ENCODE measurements at places on chromosomes 16 and 17. TPM values are rescaled to one million over a fixed set of nuclear protein-coding genes. Genes with fewer than 3 reads are reported as not detected.

TBC1D3G gene
- not detected for total RNA-seq

GRCh38 chr16:46691726-46692125, 2.3 kb downstream of the ORC6 start:
- DNase-seq, result no peak

GNAO1 gene
- total RNA-seq, result 2.8 TPM

DHRS7B gene
- total RNA-seq, result 22.2 TPM

- no peak for DNase-seq
Measured at GRCh38 chr16:9703731-9704130, 478.5 kb downstream of the GRIN2A start.

MEIOB gene
- not detected for total RNA-seq

DNA sequence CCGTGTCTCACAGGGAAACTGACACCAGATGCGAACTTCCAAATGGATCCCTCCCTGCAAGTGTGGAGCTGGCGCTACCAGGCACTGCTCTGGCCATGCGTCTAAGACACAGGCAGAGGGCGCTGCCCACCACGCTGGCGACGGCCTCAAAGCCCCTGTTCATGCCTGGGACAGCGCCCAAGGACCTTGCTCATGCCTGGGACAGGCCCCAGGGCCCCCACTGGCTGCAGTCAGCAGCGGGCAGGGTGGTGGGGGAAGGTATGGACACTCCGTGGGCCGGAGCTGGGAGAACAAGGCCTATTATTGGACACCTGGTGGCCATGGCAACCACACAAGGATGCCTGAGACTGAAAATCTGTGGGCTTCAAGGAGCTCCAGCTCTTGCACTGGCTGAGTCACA, 8.8 kb downstream of the ZG16B start:
- peak; percentile 93 for DNase-seq

- peak; percentile 64 for DNase-seq
Measured at GRCh38 chr16:2210386-2211365, at the start of gene BRICD5. TSS of gene BRICD5 (minus strand) at chr16:2210863. CDS start at chr16:2210833, 30 bp downstream.

TNFRSF13B gene
- total RNA-seq, result 1.6 TPM

DNA sequence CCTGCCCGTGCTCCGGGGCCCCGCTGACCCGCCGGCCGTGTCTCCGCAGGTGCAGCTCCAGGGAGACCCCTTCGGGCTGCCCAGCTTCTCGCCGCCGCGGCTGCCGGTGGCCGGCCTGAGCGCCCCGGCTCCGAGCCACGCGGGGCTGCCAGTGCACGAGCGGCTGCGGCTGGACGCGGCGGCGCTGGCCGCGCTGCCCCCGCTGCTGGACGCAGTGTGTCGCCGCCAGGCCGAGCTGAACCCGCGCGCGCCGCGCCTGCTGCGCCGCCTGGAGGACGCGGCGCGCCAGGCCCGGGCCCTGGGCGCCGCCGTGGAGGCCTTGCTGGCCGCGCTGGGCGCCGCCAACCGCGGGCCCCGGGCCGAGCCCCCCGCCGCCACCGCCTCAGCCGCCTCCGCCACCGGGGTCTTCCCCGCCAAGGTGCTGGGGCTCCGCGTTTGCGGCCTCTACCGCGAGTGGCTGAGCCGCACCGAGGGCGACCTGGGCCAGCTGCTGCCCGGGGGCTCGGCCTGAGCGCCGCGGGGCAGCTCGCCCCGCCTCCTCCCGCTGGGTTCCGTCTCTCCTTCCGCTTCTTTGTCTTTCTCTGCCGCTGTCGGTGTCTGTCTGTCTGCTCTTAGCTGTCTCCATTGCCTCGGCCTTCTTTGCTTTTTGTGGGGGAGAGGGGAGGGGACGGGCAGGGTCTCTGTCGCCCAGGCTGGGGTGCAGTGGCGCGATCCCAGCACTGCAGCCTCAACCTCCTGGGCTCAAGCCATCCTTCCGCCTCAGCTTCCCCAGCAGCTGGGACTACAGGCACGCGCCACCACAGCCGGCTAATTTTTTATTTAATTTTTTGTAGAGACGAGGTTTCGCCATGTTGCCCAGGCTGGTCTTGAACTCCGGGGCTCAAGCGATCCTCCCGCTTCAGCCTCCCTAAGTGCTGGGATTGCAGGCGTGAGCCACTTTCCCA, 5.9 kb downstream of the CTF1 start:
- DNase-seq, result peak; percentile 88

DYNLRB2 gene
- total RNA-seq, result 0.87 TPM

- DNase-seq, result no peak
Measured at GRCh38 chr17:15194859-15195277, 70.3 kb downstream of the PMP22 start.

DNA sequence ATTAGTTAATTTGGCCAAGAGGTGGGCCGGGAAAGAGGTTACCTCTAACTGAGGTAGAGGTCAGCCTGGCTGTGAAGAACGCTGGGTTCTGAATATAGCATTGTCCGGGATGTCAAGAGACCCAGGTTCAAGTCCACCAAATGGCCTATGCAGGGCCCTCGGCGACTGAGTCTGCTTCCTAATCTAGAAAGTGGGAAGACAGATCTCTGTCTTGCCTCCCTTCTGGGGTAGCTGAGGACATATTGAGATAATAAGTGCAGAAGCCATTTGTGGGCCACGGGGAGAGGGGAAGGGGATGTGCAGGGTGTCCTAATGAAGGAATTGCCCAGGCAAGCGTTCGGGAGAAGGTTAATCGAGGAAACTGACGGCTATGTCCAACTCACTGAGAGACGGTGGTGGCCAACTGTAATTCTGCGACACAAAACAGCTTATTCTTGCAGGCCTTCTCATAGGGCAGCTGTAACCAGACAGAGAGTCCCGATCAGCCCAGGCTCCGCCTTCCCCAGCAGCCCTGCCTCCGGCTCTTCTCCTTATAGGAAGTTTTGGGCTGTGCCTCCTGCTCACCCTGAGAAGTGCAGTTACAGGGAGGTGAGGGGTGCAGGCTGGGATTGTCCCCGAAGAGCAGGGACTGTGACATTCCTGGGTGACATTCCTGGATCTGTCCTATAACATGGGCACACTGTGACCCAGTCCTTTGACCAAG, 15.9 kb downstream of the HASPIN start:
- DNase-seq, result peak; percentile 75

GRCh38 chr16:24571096-24571495, 31.7 kb downstream of the RBBP6 start:
- no peak for DNase-seq

- peak; percentile 73 for DNase-seq
Measured at GRCh38 chr16:77657016-77657415, 65.3 kb upstream of the NUDT7 start.

GRCh38 chr16:11848842-11849241, 2.5 kb downstream of the RSL1D1 start:
- DNase-seq, result no peak

DNA sequence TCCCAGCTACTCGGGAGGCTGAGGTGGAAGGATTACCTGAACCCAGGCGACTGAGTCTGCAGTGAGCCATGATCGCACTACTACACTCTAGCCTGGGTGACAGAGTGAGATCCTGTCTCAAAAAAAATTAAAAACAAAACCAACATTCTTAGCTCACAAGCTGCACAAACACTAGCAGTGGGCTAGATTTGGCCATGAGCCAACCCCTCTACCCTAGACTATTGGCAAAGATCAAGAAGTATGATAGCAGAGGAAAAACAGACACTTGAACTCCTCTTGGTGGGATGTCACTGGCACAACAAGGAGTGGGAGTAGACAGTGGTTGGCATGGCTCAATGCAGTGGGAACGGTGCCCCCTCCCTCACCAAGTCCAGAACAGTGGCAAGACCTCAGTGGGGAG, 19.6 kb upstream of the RIPOR1 start:
- no peak for DNase-seq

- DNase-seq, result no peak
Measured at GRCh38 chr17:52096056-52096455, 62.5 kb downstream of the CA10 start.
